CD4-positive, alpha-beta T cell treated with Interleukin-6 for 4 hours (primary cell): ENCODE measurements at places on chromosomes 11 and 22.

DNA sequence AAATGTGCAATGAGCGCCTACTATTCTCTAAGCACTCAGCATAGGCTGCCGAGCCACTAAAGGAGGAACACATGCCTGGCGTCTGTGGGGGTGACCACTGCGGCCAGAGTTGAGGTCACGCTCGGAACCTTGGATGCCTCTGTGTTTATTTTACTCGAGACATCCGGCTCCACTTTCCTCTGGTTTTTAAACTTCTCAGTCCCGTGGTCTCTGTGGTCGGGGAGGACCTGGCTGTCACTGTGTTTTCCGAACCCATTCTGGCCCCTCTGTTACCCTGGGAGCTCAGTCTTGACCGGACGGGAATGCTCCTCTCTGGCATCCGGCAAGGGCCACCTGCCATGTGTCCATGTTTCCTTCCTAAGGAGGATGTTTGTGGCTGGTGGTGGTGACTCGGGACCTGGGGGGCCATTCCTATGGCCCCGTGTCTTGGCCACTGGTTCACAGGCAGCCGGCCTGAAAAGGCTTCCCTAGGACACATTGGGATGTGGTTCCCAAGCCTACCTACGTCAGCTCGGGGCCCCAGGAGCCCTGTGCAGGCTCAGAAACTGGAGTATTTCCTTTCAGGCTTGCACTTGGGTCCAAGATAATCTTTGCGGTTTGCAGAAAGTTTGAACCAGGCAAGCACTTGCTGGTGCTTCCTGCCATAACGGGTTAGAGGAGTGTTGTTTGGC lies 46.7 kb upstream of the PARVG start:
- DNase-seq = no peak

DNA sequence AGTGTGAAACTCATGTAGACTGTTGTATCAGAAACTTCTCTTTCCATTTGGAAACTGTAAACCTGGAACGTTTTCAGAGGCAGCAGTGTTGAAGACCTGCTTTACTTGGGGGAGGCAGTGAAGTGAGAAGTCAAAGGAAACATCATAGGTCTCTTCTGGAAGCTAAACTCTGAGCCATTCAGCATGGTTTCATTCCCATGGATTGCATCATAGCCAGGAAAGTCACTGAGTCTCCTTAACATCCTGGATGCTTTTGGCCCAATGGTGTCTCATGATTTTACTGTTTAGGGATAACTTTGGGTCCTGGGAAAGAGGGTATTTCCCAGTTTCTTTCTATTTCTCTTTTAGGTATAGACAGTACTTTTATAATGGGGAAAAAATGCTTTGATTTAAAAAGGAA lies 153.2 kb upstream of the E2F8 start:
- DNase-seq = no peak

- DNase-seq = no peak
Measured at GRCh38 chr22:29032014-29032475, 29.6 kb downstream of the C22orf31 start.

DNA sequence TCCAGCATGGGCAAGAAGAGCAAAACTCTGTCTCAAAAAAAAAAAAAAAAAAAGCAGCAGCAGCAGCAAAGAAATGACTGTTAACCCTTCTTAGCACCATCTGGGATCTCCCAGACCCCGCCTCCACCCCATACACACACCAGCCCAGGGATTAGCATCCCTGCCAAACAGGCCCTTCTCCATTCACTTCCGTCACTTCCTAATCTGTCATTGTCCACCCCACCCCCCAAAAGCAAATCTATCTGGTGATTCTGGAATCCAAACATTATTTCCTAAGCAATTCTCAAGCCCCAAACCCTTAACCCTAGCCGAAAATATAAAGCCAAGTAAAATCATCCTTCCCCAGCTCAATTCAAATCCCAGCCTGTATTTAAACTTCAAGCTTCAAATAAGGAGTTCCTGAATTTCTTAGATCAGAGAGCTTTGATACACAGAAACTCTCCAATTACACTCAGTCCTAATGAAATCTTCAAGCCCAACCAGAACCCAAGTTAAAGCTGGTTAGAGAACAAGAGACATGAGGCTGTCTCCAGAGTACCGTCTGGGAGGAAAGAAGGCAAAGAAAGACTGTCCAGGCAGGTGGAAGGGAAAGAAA lies 6.0 kb upstream of the AHNAK start:
- DNase-seq = no peak

DNA sequence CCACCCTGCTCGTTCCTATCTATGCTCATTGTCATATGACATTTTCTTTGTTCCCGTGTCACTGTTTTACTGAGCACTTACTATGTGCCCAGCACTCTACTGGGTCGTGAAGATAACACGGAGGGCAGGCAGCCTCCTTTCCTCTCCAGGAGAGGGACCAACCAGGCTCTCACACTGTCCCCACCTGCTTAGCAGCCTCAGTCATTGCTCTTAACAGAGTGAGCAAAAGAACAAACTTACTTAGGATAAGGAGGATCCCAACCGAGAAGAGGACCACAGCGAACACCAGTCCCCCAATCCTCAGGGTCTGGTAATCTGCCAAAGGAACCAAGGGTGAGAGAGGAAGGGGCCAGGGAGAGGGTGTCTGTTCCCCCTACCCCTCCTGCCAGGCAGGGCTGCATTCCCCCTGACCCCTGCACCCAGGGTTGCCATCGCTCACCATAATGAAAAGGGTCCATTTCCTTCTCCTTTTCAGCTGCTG lies 17.0 kb upstream of the FXYD2 start:
- DNase-seq = no peak

DNA sequence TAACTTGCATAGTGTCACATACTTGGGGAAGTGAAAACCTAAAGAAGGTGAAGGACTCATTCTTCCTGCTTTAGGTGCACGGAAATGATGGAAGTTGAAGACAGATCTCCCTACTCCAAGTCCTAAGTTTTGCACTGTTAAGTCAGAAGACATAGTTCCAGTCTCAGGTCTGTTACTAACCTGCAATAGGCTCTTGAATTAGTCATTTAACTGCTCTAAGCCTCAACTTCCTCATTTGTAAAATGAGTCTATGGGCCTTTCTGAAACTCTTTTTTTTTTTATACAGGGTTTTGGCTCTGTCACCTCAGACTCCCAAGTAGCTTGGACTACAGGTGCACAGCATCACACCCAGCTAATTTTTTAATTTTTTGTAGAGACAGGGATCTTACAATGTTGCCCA lies 30.8 kb upstream of the POU2AF1 start:
- DNase-seq = no peak

DNA sequence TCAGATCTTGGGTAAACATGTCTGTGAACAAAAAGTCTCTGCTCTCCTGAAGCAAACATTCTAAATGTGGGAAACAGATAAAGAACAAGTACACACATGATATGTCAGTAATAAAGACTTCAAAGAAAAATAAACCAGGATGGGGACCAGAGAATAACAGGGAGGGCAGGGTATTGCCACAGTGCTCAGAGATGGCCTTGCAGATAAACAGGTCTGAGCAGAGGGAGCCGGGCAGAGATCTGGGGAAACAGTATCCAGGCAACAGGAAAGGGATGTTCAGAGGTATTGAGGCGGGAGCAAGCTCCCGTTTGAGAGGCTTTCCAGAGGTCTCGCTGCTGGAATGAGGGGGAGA lies 2.9 kb downstream of the CCDC86 start:
- DNase-seq = no peak

DNA sequence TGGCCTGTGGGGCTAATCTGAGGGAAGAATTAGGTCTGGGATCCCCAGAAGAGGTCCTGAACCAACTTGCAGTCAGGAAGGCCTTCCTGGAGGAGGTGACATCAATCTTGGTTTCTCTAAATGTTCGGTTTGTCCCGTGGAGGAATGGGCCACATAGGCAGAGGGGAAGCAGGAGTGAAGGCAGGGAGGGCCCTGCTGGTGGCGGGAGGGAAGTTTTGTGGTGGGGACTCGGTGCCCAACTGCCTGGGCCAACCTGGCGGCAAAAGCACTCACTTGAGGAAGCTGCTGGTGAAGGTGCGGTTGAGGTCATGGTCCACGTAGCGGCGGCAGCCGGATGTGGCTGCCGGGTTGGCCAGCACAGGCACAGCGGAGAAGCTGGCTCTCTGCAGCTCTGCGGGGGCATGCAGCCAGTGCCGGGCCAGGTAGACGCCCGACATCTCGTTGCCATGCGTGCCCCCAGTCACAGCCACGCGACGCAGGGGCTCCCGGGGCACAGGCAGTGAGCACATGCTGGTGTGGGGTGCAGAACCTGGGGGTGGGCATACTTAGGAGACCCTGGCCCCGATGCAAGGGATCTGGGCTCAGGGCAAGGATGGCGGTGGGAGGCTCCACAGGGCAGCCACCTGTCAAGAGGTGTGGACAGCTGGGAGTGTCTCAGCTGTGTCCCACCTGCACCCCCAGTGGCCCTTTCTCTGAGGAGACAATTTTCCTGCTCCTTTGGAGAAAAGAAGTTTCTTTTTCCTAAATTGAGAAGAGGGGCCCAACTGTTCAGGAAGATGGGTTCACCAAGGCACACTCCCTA lies 3.8 kb downstream of the ACY3 start:
- peak; percentile 56 for DNase-seq

DNA sequence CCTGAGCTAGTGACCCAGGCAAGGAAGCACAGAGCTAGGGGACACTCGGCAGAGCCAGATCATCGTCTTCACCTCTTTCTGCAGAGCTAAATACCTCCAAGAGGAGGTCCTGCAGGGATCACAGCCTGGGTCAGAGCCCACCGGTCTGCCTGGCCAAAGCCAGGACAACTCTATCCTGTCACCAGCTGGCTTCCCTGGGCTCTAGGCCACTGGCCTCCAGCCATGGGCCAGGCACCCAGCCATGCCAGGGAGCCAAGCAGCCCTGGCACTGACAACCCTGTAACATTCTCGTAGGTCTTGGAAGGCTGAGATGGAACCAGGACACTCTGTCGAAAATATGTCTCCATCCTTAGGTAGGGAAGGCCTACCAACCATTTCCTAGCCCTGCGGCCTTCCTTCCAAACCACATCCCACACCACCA lies 270.1 kb downstream of the BUD13 start:
- no peak for DNase-seq

DNA sequence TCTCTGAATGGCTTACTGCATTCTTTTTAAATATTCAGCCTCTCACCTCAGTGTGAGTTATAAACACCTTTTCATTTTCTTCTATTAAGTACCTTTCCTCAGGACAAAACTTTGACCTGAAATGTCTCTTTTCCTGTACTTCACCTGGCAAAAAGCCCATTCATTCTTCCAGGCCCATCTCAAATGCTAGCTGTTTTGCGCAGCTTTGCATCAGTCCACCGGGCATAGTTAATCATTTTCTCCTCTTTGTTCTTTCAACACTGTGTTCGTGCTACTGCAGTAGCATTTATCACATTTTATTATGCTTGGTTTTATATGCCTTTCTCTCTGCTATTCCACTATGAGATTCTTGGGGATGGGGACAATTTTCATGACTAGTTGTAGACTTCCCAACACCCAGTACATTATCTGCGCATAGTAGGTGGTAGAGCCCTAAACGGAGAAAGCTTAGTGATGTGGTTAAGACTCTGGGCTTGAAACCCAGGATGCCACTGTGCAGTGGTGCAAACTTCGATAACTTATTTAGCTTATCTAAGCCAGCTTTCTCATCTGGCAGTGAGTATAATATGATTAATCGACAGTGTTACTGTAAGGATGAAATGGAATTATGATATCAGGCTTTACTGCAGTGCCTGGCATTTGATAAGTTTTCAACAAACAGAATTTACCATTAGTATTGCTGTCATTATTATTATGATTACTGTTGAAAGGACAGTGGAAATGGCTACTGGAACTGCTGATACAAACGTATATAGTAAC lies 695.7 kb downstream of the NELL1 start:
- no peak for DNase-seq

DNA sequence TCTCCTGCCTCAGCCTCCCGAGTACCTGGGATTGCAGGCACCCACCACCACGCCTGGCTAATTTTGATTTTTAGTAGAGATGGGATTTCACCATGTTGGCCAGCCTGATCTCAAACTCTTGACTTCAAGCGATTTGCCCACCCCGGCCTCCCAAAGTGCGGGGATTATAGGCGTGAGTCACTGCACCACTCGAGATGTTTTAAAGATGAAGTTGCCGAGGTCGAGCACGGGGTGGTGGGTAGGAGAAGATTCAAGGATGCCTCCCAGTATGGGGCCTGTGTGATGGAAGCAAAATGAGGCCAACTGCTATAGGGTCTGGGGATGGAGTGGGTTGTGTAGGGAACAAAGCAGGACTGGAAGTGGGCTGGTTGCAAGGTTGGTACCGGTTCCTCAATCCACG lies 245.2 kb downstream of the MN1 start:
- no peak for DNase-seq

GRCh38 chr11:102449651-102450570 lies 2.7 kb downstream of the TMEM123 start:
- peak; percentile 36 for DNase-seq

DNA sequence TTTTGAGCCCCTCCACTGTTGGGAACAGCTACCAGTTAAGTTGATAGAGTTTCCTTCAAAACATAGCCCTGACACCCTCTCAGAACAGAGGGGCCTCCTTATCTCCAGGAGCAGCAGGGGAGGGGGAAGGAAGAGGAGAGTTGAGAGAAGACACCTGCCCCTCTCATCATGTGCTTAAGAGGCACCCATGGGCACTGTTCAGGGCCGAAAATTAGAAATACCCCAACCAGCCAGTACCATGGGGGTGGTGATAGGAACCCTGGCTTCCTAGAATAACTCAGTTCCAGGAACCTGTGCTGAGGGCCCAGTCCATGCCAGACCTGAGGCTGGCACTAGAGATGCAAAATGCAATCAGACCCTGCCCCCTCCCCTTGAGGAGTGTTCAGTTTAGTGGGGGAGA lies 9.3 kb upstream of the GDPD5 start:
- DNase-seq = no peak

- DNase-seq = no peak
Measured at GRCh38 chr11:70066136-70066520, 12.0 kb upstream of the ANO1 start.

- no peak for DNase-seq
Measured at GRCh38 chr22:24005201-24005600, at the start of gene GSTT4. TSS of gene GSTT4 (minus strand) at chr22:24005453. CDS start at chr22:24005356, 97 bp downstream.

DNA sequence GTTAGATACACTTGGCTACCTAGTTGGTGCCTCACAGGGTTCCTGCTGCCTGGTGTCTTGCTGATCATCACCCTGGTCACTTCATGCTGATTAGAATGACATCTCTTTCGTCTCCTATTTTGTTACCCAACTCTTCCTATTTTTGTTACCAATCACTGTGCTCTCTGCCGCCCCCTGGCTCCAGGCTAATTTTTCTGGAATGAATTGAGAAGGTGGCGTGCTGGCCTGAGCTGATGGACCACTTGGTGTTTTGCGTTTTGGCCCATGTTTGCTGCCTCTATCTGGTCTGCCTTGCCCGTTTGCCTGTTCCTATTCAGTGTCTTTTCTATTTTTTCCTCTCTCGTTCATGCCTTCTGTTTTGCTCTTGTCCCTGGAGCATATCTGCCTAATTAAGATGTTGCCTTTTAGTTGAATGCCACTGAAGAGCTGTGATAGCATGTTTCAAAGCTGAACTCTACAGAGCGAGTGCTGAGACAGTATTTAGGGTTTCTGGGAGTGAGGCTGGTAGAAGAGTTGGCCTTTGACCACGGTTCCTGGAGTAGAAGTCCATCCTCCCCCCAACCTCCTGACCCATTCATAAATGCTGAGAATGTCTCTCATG lies 5.9 kb upstream of the ATF4 start:
- DNase-seq = peak; percentile 62

DNA sequence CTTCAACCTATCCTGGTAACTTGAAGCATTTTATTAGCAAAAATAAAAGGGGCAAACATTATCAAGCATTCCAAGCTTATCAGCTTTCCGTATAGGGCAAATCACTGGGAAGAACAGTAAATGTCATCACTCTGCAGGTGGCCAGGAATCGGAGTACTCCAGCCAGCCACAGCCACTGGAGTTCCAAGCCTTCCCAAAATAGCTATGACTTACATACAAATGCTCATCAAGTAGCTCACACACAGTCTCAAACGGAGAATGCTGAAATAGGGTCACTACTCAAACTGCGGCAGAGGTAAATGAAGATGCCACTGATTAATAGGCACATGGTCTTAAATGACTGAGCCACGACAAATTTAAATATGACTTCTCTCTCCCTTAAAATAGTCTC lies 2.1 kb downstream of the USP28 start:
- DNase-seq = no peak
